ENCODE measurements at places on chromosomes 4 and X. TPM values are rescaled to one million over a fixed set of nuclear protein-coding genes. Genes with fewer than 3 reads are reported as not detected.

DNA sequence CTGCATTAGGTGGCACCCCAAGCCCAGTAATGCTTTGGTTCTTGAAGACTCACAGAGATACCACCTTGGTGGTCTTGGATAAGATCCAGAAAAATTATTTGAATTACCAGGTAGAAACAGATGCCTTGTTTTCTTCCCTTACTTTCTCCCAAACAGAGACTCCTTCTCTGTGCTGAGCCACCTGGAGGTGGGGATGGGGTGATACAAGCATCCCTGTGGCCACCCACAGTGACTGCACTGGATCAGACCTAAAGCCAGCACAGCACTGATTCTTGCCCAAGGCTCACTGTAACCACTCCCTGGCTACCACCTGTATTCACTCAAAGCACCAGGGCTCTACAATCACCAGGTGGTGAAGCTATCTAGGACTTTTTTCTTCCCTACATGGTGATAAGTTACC, 156.8 kb downstream of the TEX13A start:
- H3K27ac ChIP-seq = no peak overlapping the region
- H3K27me3 ChIP-seq = no peaks in the 10 kb centered on the region
- H3K4me1 ChIP-seq = no peaks in the 10 kb centered on the region
- no peaks in the 10 kb centered on the region for H3K36me3 ChIP-seq

- H3K27me3 ChIP-seq = no peaks in the 10 kb centered on the region
- DNase-seq = no peak
- no peaks in the 10 kb centered on the region for H3K4me1 ChIP-seq
These were observed 222.1 kb upstream of the RPL34 start for GRCh38 chr4:108398316-108398715.

- no peaks in the 10 kb centered on the region for H3K4me1 ChIP-seq
- H3K27me3 ChIP-seq = no peaks in the 10 kb centered on the region
- H3K4me3 ChIP-seq = no peak overlapping the region
These were observed 193.5 kb upstream of the C1QTNF7 start for GRCh38 chr4:15234116-15234855.

- no peak overlapping the region for H3K4me3 ChIP-seq
- no peaks in the 10 kb centered on the region for H3K27me3 ChIP-seq
- H3K27ac ChIP-seq = no peak overlapping the region
These were observed 749.6 kb downstream of the RAB28 start for GRCh38 chr4:12734586-12734985.

DNA sequence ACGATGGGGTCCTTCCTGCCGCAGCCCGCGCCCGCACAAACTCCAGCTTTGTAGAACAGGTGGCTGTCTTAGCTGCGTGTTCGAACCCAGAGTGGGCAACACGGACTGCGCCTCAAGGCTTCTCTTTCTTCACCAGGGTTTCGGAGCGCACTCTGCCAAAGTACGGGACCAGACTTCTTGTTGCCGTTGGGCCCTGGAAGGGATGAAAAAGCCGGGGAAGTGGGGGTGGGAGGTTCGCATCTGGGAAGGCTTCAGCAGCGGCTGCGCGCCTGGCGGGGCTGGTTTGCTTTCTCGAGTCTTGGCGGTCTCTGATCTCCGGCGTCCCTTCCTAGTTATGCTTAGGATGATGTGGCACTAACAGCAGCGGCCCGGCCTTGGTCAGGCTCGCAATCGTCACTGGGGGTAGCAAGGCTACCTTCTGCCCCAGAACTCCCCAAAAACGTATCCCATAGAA, 673 bp downstream of the PARM1 start:
- H3K36me3 ChIP-seq = no peaks in the 10 kb centered on the region
- peaks cover 2% of the 10 kb centered on the region for H3K27me3 ChIP-seq
- peak; percentile 2 for DNase-seq
- H3K4me3 ChIP-seq = peak overlapping the region; percentile 66
- peaks cover 5% of the 10 kb centered on the region for H3K4me1 ChIP-seq

DNA sequence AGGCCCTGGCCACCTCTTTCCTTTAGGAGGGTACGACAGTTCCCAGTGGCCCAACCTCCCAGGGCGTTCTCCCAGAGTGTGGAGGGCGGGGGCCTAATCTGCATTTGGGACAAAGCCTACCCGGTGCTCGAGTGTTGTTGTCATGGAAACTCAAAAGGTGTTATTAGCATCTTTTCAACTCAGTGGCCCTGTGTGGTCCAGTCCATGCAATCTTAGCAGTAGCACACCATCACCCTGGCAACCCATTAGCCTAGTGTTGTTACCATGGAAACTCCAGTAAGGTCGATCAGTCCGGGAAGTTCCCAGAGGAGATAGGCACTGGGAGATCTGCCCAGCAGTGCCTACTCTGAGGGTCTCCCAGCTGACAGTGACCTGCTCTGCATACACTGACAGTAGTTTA, 20.2 kb downstream of the APLN start:
- no peak overlapping the region for H3K27ac ChIP-seq
- H3K4me1 ChIP-seq = no peaks in the 10 kb centered on the region
- no peaks in the 10 kb centered on the region for H3K27me3 ChIP-seq
- no peak for DNase-seq
- H3K4me3 ChIP-seq = no peak overlapping the region

GRCh38 chr4:57071326-57071725, 38.9 kb downstream of the IGFBP7 start:
- no peak for DNase-seq
- H3K27ac ChIP-seq = no peak overlapping the region
- no peaks in the 10 kb centered on the region for H3K27me3 ChIP-seq
- H3K36me3 ChIP-seq = no peaks in the 10 kb centered on the region

- no peak for DNase-seq
- no peak overlapping the region for H3K4me3 ChIP-seq
- no peaks in the 10 kb centered on the region for H3K4me1 ChIP-seq
- no peaks in the 10 kb centered on the region for H3K36me3 ChIP-seq
These were observed 67.0 kb downstream of the HTRA3 start for GRCh38 chr4:8336412-8337075.

GRCh38 chr4:184197536-184198082, 20.1 kb downstream of the ENPP6 start:
- no peak for DNase-seq
- H3K27ac ChIP-seq = peak overlapping the region; percentile 32
- H3K4me1 ChIP-seq = peaks cover 5% of the 10 kb centered on the region
- H3K4me3 ChIP-seq = no peak overlapping the region

DNA sequence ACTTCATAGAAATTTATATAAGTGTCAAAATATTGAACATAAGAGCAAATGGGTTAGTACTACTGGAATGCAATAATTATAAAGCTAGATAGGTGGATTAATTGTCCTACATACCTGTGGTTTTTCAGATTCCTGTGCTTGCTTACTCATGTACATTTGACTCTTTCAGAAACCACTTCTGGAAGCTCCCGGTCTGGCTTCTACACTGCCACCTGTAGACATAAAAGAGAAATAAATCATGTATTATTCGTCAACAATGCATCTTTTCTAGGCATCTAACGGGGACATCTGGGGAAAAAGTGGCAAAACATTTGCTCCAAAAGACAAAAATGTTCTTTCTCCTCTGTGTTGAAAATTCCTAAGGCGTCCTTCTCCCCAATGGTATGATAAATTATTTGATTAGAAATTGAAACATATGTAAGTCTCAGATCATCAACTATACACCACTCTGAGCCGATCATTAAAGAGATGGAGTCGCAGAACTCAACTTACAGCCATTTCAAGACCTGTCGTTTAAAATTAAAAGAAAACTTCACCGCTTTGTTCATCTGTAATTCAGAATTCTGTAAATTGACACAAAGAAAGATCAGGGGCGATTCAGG, 648.7 kb upstream of the DIPK2B start:
- H3K27me3 ChIP-seq = no peaks in the 10 kb centered on the region
- peak overlapping the region; percentile 79 for H3K4me3 ChIP-seq
- peak; percentile 27 for DNase-seq

- no peak for DNase-seq
- H3K36me3 ChIP-seq = no peaks in the 10 kb centered on the region
- H3K27me3 ChIP-seq = no peaks in the 10 kb centered on the region
These were observed 422.4 kb upstream of the BOD1L1 start for GRCh38 chr4:14049946-14050345.

DNA sequence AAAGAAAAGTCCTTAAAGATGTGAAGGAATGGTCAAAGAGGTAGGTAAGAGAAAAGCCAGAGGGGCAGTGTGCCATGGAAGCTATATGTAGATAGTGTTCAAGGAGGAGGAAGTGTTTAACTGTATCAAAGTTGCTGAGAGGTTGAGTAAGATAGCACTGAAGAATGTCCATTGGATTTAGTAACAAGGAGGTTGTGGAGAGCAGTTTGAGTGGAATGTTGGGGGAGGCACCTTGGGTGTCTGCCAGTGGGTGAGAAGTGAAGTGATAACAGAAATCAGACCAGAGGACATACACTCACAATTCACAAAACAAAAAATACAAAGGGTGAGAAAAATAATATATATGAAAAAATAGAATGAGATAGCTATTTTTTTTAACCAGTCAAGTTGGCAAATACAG, 121.3 kb upstream of the AMOT start:
- no peak for DNase-seq
- no peak overlapping the region for H3K27ac ChIP-seq
- H3K27me3 ChIP-seq = no peaks in the 10 kb centered on the region
- no peak overlapping the region for H3K4me3 ChIP-seq
- peaks cover 19% of the 10 kb centered on the region for H3K4me1 ChIP-seq
- H3K36me3 ChIP-seq = no peaks in the 10 kb centered on the region

GRCh38 chr4:173697840-173698239, 167.8 kb upstream of the HAND2 start:
- no peaks in the 10 kb centered on the region for H3K36me3 ChIP-seq
- no peak for DNase-seq
- no peaks in the 10 kb centered on the region for H3K4me1 ChIP-seq
- no peak overlapping the region for H3K27ac ChIP-seq
- no peaks in the 10 kb centered on the region for H3K27me3 ChIP-seq

DNA sequence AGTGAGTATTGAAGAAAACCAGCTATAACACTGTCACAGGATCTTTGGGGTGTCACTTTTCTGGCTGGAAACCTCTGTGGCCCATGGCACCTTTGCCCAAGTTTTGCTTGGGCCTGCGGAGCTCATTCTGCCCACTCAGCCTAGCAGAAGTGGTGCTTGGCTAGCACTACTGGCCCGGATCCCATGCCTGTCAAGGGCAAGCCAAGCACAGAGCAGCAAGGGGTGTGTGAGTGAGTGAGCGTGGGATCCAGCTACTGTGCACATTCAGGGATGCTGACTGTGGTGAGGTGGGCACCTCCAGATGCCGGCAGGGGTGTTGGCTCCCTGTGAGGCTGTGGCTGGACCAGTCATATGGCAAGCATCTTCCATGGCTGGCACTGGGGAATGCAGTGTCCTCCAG, 55.4 kb upstream of the RASGEF1B start:
- no peak for DNase-seq
- no peaks in the 10 kb centered on the region for H3K27me3 ChIP-seq
- no peak overlapping the region for H3K4me3 ChIP-seq
- H3K27ac ChIP-seq = no peak overlapping the region

DNA sequence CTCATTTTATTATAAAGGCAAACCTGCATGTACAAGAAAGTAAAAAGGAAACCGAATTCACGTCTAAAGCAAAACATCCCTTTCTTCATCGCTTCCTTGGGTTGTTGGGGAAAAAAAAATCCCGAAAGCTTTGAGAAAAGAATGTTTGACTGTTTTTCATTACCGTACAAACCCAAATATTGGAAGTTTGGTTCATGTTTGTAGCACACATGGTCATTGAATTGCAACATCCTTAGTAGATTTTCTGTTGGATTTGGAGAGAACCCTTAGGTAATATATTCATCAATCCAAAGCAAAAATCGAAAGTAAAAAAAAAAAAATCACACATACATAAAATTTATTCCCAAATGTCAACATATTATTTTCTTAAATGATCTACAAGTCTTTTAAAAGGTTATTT, 420.3 kb downstream of the MAPK10 start:
- no peaks in the 10 kb centered on the region for H3K36me3 ChIP-seq
- no peak overlapping the region for H3K4me3 ChIP-seq
- no peak for DNase-seq
- H3K27ac ChIP-seq = no peak overlapping the region

- H3K27ac ChIP-seq = no peak overlapping the region
- no peaks in the 10 kb centered on the region for H3K36me3 ChIP-seq
- no peak overlapping the region for H3K4me3 ChIP-seq
- H3K4me1 ChIP-seq = no peaks in the 10 kb centered on the region
- no peaks in the 10 kb centered on the region for H3K27me3 ChIP-seq
These were observed 163.2 kb downstream of the HHIP start for GRCh38 chr4:144809056-144809640.

- DNase-seq = peak; percentile 46
- no peak overlapping the region for H3K4me3 ChIP-seq
- H3K4me1 ChIP-seq = no peaks in the 10 kb centered on the region
- H3K36me3 ChIP-seq = no peaks in the 10 kb centered on the region
- H3K27me3 ChIP-seq = no peaks in the 10 kb centered on the region
These were observed 6.3 kb downstream of the PRSS12 start for GRCh38 chr4:118346495-118346894.

DNA sequence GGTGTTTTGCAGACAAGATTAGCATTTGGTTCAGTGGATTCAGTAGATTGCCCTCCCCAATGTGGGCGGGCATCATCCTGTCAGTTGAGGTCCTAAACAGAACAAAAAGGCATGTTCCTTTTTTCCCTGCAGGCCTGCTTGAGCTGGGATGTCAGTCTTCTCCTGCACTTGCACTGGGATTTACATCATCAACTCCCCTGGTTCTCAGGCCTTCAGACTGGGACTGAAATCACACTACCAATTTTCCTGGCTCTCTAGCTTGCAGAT, 278.9 kb upstream of the FTHL17 start:
- DNase-seq = peak; percentile 1
- H3K27ac ChIP-seq = no peak overlapping the region
- H3K27me3 ChIP-seq = no peaks in the 10 kb centered on the region
- no peak overlapping the region for H3K4me3 ChIP-seq

DNA sequence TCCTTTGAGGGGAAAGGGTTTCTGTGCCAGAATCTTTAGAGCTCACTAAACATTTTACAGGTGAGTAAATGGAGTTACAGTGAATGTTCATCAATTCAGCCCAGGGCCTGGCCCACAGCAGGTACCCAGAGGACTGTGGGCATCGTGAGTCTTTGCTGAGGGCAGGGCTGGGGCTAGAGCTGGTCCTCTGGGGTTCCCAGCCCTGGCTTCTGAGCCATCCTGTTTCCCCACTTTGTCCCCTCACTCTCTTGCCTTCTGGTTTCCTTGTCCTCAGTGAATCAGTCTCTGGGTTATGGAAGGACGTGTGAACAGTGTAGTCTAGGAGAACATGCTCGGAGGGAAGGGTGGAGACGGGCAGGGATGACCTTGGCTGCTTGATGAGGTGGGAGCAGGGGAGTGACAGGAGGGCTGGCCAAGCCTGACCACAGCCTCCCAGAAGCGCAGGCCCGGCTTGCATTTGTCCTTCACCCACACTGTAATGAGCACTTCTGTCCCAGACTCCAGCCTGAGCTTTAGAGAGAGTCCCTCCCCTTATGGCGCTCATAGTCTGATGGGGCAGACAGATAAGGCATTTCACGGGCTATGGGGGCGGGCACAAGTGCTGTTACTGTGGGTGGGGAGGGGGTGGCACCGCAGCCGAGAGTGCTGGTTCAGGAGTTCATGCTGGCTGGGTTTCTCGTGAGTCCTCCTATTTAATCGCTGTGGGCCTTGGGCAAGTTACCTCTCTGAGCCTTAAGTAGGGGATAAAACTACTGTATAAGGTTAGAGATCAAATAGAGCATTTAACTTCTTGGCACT, 17.3 kb downstream of the TBC1D14 start:
- no peak overlapping the region for H3K4me3 ChIP-seq
- no peak overlapping the region for H3K27ac ChIP-seq
- H3K27me3 ChIP-seq = no peaks in the 10 kb centered on the region
- no peaks in the 10 kb centered on the region for H3K36me3 ChIP-seq
- peaks cover 4% of the 10 kb centered on the region for H3K4me1 ChIP-seq

Gene CLDN22
- not detected for total RNA-seq

Gene CT45A3
- total RNA-seq = not detected

Gene CAMK2D
- total RNA-seq = 65.6 TPM

Gene USP17L19
- total RNA-seq = not detected

Gene TAF7L
- not detected for total RNA-seq

Gene SMIM31
- not detected for total RNA-seq

Gene AFF1
- 45.2 TPM for total RNA-seq

Gene KLHL13
- total RNA-seq = 9.1 TPM

Gene PDLIM3
- total RNA-seq = 3.6 TPM

Gene TCP11X2
- not detected for total RNA-seq

Gene SGCB
- total RNA-seq = 6.5 TPM
